ENCODE measurements at places on chromosomes 2 and 18. TPM values are rescaled to one million over a fixed set of nuclear protein-coding genes. Genes with fewer than 3 reads are reported as not detected.
A peak's percentile ranks its signal among the peaks of the same experiment; 100 is the strongest.

DNA sequence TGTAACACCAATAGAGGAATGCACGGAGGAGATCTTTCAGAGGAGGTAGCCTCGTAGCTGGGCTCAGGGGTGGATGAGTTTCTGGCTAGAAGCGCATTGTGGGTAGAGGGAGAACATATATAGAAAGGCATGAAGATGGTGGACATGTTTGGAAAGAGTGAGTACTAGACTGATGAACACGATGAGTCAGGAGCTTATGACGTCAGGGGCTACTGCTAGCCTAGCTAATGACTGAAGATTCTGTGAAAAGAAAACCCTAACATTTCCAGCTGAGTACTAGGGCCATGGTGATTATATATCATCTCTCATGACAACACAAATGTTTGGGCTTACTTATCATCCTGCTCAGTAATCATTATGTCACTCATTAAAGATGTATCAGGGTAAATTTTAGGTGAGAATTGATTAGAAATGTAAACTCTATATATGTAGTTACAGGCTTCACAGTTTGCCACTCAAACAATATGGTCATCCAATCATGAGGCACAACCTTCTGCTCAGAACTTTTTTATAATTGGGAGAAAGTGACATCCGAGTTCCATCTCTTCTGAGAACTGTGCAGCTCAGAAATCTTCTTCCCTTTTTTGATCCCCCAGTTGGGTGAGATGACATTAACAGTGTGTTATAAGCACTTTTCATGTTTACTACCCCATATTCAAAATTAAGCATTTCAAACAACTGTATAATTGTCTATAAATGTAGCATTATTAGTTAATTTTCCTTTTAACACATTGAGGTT, 22.2 kb upstream of the IL1RN start:
- peaks cover 2% of the 10 kb centered on the region for H3K27me3 ChIP-seq
- H3K4me1 ChIP-seq = peaks cover 18% of the 10 kb centered on the region
- H3K4me3 ChIP-seq = no peak overlapping the region
- H3K27ac ChIP-seq = no peak overlapping the region
- peak; percentile 64 for DNase-seq

DNA sequence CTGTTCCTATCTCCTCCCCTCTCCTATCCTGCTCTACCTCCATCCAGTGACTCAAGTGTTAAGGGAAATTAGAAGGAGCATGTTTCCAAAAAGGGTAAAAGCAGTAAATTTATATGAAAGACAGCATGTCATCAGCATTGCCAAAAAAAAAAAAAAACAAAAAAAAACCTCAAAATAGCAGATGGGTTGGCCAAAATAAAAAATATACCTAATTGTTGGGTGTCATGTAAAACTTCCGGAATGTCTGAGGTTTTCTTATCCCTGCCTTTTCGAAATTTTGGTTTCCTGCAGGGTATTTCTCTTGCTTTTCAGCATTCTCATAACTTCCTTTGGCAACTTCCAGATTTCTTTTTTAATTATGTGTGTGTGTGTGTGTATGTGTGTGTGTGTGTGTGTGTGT, 241.6 kb upstream of the FN1 start:
- no peak for DNase-seq
- H3K4me1 ChIP-seq = peaks cover 34% of the 10 kb centered on the region
- peaks cover 13% of the 10 kb centered on the region for H3K36me3 ChIP-seq

CFAP221 gene
- total RNA-seq = not detected

GRCh38 chr2:218003281-218003944, 618 bp upstream of the TNS1 start:
- H3K4me3 ChIP-seq = peak overlapping the region; percentile 90
- H3K27me3 ChIP-seq = peaks cover 1% of the 10 kb centered on the region
- H3K36me3 ChIP-seq = peaks cover 7% of the 10 kb centered on the region
- peak overlapping the region; percentile 83 for H3K27ac ChIP-seq
- peaks cover 92% of the 10 kb centered on the region for H3K4me1 ChIP-seq

COL4A4 gene
- 0.03 TPM for total RNA-seq

CCDC141 gene
- not detected for total RNA-seq

GRCh38 chr18:77022556-77022955, 110.0 kb downstream of the MBP start:
- peaks cover 28% of the 10 kb centered on the region for H3K27me3 ChIP-seq
- DNase-seq = no peak
- no peak overlapping the region for H3K27ac ChIP-seq
- no peak overlapping the region for H3K4me3 ChIP-seq

GRCh38 chr2:26456440-26457250, 21.3 kb downstream of the OTOF start:
- no peak overlapping the region for H3K27ac ChIP-seq
- peaks cover 33% of the 10 kb centered on the region for H3K27me3 ChIP-seq
- H3K4me1 ChIP-seq = no peaks in the 10 kb centered on the region

CPSF3 gene
- 33.7 TPM for total RNA-seq

MEP1B gene
- not detected for total RNA-seq

GCKR gene
- not detected for total RNA-seq

DNA sequence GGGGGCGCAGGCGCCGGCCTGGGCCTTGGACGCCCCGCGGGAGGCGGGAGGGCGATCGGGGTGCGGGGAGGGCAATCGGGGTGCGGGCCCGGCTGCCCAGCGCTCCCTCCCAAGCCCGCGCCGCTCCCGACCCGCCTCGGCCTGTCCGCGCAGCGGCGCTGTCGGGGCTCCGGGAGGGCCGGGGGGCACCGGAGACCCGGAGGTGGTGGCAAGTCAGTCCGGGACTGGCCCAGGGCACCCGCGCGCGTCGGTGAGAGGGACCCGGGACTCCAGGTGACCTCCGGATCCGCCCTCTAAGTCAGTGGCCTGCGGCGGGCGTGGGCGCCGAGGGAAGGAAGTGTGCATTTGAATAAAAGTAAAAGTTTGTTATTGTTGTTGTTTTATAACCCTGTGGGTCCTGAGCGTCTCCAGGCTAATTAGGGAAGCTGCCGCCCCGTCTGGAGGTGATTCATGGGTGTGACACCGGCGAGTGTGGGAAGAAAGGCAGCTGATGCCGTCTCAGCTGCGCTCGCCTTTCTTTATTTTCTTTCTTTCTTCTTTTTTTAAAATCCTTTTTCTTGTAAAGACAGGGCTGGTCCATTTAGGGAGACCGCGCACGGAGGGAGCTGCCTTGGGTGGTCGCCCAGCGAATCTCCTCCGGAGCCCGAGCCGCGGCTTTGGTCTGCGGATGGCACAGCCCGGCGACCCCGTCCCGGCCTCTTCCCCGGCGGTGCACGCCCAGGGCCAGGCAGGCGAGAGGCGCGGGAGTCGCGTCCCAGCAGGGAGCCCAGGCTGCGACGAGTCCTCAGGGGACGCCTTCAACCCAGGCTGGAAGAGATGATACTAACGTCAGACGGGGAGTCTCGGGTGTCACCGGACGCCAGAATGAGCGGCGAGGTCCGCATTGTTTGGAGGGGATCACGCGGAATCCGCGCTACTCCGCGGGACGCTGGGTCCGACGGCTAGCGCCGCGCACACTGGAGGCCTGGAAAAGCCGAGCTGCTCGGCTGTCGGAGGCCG, 627 bp upstream of the CRACDL start:
- H3K4me1 ChIP-seq = no peaks in the 10 kb centered on the region
- peaks cover 68% of the 10 kb centered on the region for H3K27me3 ChIP-seq
- no peaks in the 10 kb centered on the region for H3K36me3 ChIP-seq
- no peak overlapping the region for H3K4me3 ChIP-seq
- H3K27ac ChIP-seq = no peak overlapping the region

- peaks cover 6% of the 10 kb centered on the region for H3K36me3 ChIP-seq
- H3K4me1 ChIP-seq = peaks cover 8% of the 10 kb centered on the region
- DNase-seq = no peak
- H3K27me3 ChIP-seq = peaks cover 4% of the 10 kb centered on the region
Measured at GRCh38 chr18:63216516-63217311, 102.9 kb downstream of the BCL2 start.

DHRS9 gene
- total RNA-seq = not detected

DNA sequence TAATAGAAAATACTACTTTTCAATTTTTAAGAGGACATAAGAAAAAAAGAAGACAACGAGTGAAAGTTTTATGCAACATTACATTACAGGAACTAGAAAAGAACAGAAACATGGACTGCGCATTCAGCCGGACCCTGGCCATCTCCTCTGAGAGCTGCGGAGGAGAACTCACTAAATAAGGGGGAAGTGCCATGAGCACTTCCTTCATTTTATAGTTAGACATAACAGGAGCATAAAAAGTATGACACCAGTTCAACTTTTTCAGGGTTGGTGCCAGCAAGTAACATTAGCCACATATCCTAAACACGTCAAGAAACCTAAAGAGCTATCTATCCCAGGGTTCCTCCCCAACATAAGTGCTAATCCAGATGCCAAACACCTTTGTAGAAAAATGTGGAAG, 78.0 kb upstream of the SERTAD2 start:
- no peak for DNase-seq
- H3K4me1 ChIP-seq = peaks cover 46% of the 10 kb centered on the region
- peaks cover 7% of the 10 kb centered on the region for H3K36me3 ChIP-seq
- H3K4me3 ChIP-seq = peak overlapping the region; percentile 88

NAT8 gene
- not detected for total RNA-seq

MGAT4A gene
- not detected for total RNA-seq

NCKAP1 gene
- 137 TPM for total RNA-seq

GRCh38 chr2:214410918-214411554, at the start of gene VWC2L:
TSS of gene VWC2L (plus strand) at chr2:214411054. CDS start at chr2:214414194, 3,140 bp downstream.
- H3K36me3 ChIP-seq = no peaks in the 10 kb centered on the region
- H3K27me3 ChIP-seq = no peaks in the 10 kb centered on the region
- no peak within 1 kb of the TSS for H3K27ac ChIP-seq
- peak; percentile 52 for DNase-seq
- H3K4me3 ChIP-seq = no peak within 1 kb of the TSS
- H3K4me1 ChIP-seq = no peaks in the 10 kb centered on the region

GRCh38 chr2:64982311-64982857, 6.8 kb upstream of the SLC1A4 start:
- no peak overlapping the region for H3K4me3 ChIP-seq
- H3K4me1 ChIP-seq = peaks cover 22% of the 10 kb centered on the region
- no peak overlapping the region for H3K27ac ChIP-seq
- H3K36me3 ChIP-seq = no peaks in the 10 kb centered on the region
- DNase-seq = no peak

GRCh38 chr2:160289831-160290230, 89.8 kb upstream of the ITGB6 start:
- H3K27ac ChIP-seq = peak overlapping the region; percentile 65

- no peak for DNase-seq
- H3K27me3 ChIP-seq = peaks cover 3% of the 10 kb centered on the region
- no peak overlapping the region for H3K27ac ChIP-seq
- H3K36me3 ChIP-seq = no peaks in the 10 kb centered on the region
Measured at GRCh38 chr18:10995550-10995949, 153.8 kb downstream of the PIEZO2 start.

GRCh38 chr2:216490061-216490460, 8.6 kb upstream of the RPL37A start:
- no peaks in the 10 kb centered on the region for H3K27me3 ChIP-seq
- no peaks in the 10 kb centered on the region for H3K36me3 ChIP-seq
- peaks cover 60% of the 10 kb centered on the region for H3K4me1 ChIP-seq
- DNase-seq = peak; percentile 68

- H3K36me3 ChIP-seq = no peaks in the 10 kb centered on the region
- H3K27ac ChIP-seq = no peak overlapping the region
- peaks cover 60% of the 10 kb centered on the region for H3K27me3 ChIP-seq
- no peak for DNase-seq
Measured at GRCh38 chr18:13179566-13180113, 38.9 kb upstream of the LDLRAD4 start.

DNA sequence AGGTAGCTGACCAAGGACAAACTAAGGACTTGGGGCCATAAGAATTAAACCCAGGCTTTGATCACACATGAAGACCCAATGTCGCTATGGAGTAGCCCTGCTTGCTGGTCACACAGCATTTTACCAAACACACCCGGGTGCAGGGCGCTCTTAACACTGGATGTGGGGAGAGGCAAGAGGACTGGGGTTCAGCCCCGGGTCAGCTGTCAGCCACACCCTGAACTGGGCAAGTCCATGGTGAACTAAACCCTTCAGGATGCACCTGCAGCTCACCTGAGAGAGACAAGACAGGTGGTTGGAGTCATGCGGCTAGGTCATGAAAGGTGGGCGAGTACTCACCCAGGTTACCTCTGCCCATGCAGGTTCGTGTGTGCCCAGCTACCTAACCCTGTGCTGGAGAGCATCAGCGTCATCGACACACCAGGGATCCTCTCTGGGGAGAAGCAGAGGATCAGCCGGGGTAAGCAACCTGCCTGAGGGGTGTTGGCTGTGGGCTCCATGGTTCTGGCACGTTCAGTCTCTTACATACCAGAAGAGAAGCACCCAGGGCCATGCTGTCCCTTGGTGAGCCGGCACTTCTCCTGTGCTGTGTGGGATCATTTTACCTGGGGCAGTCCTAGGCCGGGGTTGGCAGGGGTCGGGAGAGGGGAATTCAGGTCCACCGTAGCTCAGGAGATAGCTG, 15.2 kb downstream of the EHD3 start:
- peaks cover 2% of the 10 kb centered on the region for H3K27me3 ChIP-seq
- no peak overlapping the region for H3K4me3 ChIP-seq
- H3K36me3 ChIP-seq = peaks cover 32% of the 10 kb centered on the region
- no peak overlapping the region for H3K27ac ChIP-seq

GRCh38 chr2:218259099-218259961, 1.5 kb upstream of the GPBAR1 start:
- H3K27me3 ChIP-seq = peaks cover 7% of the 10 kb centered on the region
- H3K4me3 ChIP-seq = peak overlapping the region; percentile 22
- peaks cover 28% of the 10 kb centered on the region for H3K4me1 ChIP-seq
- H3K36me3 ChIP-seq = peaks cover 22% of the 10 kb centered on the region

- no peaks in the 10 kb centered on the region for H3K36me3 ChIP-seq
- no peak for DNase-seq
- peaks cover 7% of the 10 kb centered on the region for H3K27me3 ChIP-seq
- H3K4me1 ChIP-seq = peaks cover 27% of the 10 kb centered on the region
- no peak overlapping the region for H3K4me3 ChIP-seq
Measured at GRCh38 chr2:158741625-158742024, 53.5 kb upstream of the DAPL1 start.

GRCh38 chr2:74566754-74567085, 12.2 kb downstream of the DOK1 start:
- H3K36me3 ChIP-seq = no peaks in the 10 kb centered on the region
- H3K4me3 ChIP-seq = peak overlapping the region; percentile 60
- peak; percentile 94 for DNase-seq
- H3K27ac ChIP-seq = peak overlapping the region; percentile 64
- peaks cover 67% of the 10 kb centered on the region for H3K4me1 ChIP-seq

DNA sequence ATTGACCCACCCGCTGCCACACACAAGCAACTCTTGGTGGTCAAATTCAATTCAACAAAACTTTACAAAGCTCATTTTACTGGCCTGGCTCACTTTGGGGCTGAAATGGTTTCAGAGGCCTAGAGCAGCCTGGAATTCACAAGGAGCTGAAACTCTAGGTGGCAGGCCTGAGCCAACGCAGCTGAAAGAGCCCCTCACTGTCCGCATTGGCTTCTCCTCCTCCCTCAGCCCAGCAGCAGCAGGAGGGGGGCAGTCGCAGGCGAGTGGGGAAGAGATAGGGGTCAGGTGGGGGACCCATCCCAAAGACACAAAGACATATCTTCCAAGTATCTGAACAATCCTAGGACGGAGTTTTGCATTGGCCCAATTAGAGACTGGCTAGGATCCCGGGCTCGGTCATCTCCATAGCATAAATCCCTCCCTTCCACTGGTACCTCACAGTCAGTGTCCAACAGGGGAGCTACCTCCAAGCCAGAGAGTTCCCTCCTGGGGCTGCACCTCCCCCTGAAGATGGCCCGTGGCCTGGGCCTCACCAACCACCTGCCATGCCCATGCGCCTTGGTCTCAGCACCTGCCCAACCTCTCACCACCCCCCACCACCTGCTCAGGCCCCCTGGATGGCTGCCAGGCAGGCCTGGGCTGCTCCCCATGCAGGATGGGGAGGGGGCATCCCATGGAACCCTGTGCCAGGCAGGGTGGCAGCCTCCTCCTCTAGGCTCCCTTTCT, 113.4 kb downstream of the ZBTB7C start:
- no peaks in the 10 kb centered on the region for H3K36me3 ChIP-seq
- peaks cover 12% of the 10 kb centered on the region for H3K4me1 ChIP-seq
- peaks cover 25% of the 10 kb centered on the region for H3K27me3 ChIP-seq

- no peaks in the 10 kb centered on the region for H3K4me1 ChIP-seq
- H3K27ac ChIP-seq = no peak overlapping the region
- no peak for DNase-seq
Measured at GRCh38 chr2:124476291-124476690, 451.2 kb downstream of the CNTNAP5 start.

CTNNA2 gene
- not detected for total RNA-seq

Data from HFFc6 (cell line).